ENCODE measurements at places on chromosomes 5 and 9.

DNA sequence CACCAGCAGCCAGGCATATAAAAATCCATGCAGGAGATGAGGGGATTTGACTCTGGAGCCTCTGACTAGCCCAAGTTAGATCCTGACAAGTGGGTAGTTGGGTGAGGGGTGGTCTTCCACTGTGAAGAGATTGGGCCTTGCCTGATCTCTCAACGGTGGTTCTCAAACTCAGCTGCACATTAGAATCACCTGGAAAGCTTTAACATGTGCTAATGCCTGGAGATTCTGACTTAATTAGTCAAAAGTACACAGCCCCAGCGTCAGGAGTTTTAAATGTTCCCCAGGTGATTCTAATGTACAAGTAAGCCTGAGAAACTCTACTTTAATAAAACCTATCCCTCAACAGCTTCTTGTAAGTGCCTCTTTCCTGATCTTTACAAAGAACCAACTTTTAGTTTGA is 57.5 kb downstream of the GCNT4 start:
- DNase-seq: no peak

DNA sequence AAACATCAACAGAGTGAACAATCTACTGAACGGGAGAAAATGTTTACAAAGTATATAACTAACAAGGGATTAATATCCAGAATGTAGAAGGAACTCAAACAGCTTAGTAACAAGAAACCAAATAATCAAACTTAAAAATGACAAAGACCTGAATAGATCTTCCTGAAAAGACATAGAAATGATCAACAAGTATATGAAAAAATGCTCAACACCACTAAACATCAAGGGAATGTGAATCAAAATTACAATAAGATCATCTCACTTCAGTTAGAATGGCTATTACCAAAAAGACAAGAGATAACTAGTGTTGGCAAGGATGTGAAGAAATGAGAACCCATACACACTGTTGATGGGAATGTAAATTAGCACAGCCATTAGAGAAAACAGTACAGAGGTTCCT is 218.8 kb downstream of the MCTP1 start:
- no peak for DNase-seq

- no peak for DNase-seq
Measured at GRCh38 chr5:128081111-128081851, 2.3 kb upstream of the SLC12A2 start.

- no peak for DNase-seq
Measured at GRCh38 chr9:89352874-89353649, 34.8 kb downstream of the SECISBP2 start.

- DNase-seq: peak; percentile 36
Measured at GRCh38 chr5:177473443-177474001, at the start of gene DBN1. Gene DBN1, minus strand, starts transcription at chr5:177473634. Its CDS starts 113 bp downstream, at chr5:177473521.

DNA sequence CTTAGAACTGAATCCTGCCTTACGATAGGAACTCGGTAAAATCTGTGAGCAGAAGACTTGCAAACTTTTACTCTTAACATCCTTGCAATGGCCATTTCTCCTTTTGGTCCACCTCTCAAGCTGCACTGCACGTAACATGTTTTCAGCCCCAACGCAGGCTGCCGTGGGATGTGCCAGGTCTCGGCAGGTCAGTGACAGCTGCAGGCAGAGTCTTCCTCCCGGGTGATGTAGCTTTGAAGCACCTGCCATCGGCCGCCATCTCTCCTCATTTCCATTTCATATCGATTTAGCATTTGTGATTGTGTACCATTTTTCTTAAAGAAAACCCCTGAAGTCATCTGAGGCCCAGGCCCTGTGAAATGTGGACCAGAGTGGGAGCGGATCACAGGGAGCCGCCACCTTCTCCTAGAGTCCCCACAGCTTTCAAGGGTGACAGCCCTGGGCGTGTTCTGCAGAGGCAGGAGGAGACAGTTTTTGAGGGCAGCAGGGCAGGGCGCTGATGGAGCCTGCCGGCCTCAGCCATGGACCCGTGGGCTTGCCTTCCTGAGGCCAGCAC is 25.8 kb upstream of the LPCAT1 start:
- DNase-seq: no peak
